Mesangial cell (primary cell): ENCODE measurements at places on chromosomes 1 and 21. TPM values are rescaled to one million over a fixed set of nuclear protein-coding genes. Genes with fewer than 3 reads are reported as not detected.

Gene OR2L8
- not detected in 2 replicates for total RNA-seq

Gene CXADR
- total RNA-seq = 5.9 and 17.4 TPM in 2 replicates

Gene KRTAP13-2
- not detected in 2 replicates for total RNA-seq

Gene GABRD
- total RNA-seq = not detected in 2 replicates

Gene OLFM3
- total RNA-seq = not detected in 2 replicates
